ENCODE measurements at places on chromosomes 11 and 22.

- DNase-seq: no peak
- H3K4me3 ChIP-seq: no peak overlapping the region
- no peaks in the 10 kb centered on the region for H3K36me3 ChIP-seq
- peaks cover 20% of the 10 kb centered on the region for H3K4me1 ChIP-seq
Measured at GRCh38 chr11:581752-582151, 5.5 kb downstream of the PHRF1 start.

DNA sequence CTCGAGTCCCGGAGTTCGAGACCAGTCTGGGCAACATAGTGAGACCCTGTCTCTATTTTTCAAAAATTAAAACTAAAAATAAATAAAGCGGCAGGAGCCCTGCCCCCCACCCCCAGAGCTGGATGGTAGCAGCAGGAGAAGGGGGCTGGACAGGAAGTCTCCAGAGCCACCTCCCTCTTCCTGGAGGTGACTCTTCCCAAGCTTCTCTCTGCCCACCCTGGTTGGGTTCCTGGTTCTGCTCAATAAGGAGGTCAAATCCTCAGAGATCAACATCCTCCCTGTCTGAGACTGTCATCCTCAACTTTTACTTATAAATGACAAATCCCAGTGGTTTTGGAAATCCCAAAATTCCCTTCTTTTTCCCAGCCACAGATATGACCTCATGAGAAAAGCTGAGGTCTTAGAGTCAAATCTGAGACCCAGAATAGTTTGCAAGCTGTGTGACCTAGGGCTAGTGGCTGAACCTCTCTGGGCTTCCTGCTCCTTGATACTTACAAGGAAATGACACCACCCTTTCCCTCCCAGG lies 987 bp downstream of the C1QTNF6 start:
- H3K36me3 ChIP-seq: no peaks in the 10 kb centered on the region
- no peaks in the 10 kb centered on the region for H3K27me3 ChIP-seq
- peak overlapping the region; percentile 37 for H3K4me3 ChIP-seq
- peak overlapping the region; percentile 93 for H3K27ac ChIP-seq

- H3K27me3 ChIP-seq: no peaks in the 10 kb centered on the region
- H3K4me3 ChIP-seq: no peak overlapping the region
- DNase-seq: no peak
Measured at GRCh38 chr11:35466058-35466457, 46.7 kb upstream of the SLC1A2 start.

GRCh38 chr11:22561283-22561682 lies 64.3 kb downstream of the FANCF start:
- no peaks in the 10 kb centered on the region for H3K4me1 ChIP-seq
- no peaks in the 10 kb centered on the region for H3K27me3 ChIP-seq
- no peaks in the 10 kb centered on the region for H3K36me3 ChIP-seq
- DNase-seq: no peak

DNA sequence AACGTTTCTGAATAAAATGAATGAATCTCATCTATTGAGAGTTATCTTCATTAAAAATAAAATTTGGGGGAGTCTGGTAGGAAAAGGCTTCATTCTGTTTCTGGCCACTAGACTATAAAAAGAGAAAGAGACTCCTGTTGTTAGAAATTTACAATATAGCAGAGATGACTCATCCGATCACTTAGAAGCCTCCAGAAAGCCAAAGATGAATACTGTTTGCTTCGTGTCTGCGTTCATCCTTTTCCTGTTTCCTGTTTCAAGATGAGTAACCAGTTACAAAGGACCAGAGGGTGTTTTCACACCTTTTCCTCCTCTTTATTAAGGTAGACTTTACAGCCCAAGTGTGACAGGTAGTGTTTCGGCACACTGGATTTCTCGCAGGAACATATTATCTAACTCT lies 1120.7 kb downstream of the LRRC4C start:
- no peaks in the 10 kb centered on the region for H3K36me3 ChIP-seq
- H3K4me1 ChIP-seq: no peaks in the 10 kb centered on the region
- no peak overlapping the region for H3K27ac ChIP-seq
- H3K4me3 ChIP-seq: no peak overlapping the region
- no peaks in the 10 kb centered on the region for H3K27me3 ChIP-seq

- no peaks in the 10 kb centered on the region for H3K36me3 ChIP-seq
- H3K27me3 ChIP-seq: no peaks in the 10 kb centered on the region
- no peak overlapping the region for H3K27ac ChIP-seq
- no peak for DNase-seq
- no peak overlapping the region for H3K4me3 ChIP-seq
Measured at GRCh38 chr11:95429376-95429907, 198.4 kb upstream of the SESN3 start.

DNA sequence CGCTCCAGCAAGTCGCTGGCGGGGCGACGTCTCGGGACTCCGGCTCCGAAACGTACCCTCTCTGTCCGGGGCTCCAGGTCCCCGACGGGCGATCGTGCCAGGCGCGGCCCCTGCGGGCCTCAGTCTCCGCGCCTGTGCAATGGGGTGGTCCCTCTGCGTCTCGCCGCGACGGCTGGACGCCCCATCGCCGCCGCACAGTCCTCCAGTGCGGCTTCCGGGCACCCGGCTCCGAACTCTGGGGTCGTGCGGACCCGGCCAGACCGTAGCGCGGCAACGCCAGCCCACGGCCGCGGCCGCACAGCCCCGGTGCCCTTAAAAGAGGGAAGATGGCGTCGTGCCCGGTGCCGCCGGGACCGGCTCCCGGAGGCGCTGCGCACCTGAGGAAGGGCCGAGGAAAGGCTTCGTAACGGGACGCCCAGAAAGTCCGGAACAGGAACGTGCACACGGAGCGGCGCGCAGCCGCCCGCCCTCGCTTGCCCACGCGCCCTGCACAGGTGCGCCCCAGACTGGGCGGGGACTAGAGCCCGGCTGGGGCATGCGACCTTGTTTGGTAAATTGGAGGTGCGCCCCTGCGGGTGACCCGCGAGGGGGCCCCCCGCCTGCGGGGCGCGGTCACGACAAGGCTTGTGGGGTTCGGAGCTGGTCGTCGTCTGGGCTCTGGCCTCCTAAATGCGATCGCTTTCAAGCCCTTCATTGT lies 525 bp downstream of the BIK start:
- H3K4me1 ChIP-seq: no peaks in the 10 kb centered on the region
- no peaks in the 10 kb centered on the region for H3K36me3 ChIP-seq
- peak overlapping the region; percentile 28 for H3K4me3 ChIP-seq
- H3K27me3 ChIP-seq: peaks cover 14% of the 10 kb centered on the region

DNA sequence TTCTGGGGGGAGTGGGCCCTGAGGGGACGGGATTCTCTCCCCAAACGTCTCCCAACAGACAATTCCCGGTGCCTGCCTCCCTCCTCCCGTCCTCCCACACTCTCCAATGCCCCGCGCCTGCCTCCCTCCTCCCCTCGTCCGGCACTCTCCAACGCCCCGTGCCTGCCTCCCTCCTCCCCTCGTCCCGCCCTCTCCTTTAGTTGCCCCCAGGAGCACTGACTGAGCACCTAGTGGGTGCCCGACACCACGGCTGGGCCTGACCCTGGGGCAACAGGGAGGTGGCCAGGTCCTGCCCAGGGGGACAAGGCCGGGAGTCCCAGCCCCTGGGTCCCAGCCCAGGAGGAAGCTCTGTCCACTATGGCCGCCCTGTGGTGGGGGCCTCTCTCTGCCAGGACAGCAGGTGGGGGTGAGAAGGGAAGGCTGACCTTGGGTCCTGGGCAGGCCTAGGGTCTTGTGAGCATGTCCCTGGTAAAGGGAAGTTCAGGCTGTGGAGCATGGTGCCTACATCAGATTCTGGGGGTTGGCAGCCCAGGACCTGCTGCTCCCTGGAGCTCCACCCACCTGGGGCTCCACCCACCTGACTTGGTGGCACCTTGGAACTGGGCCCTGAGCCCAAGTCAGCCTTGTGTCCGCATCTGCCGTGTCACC lies 942.3 kb downstream of the BRD1 start:
- H3K4me3 ChIP-seq: no peak overlapping the region
- no peak overlapping the region for H3K27ac ChIP-seq
- H3K4me1 ChIP-seq: no peaks in the 10 kb centered on the region
- no peak for DNase-seq
- H3K36me3 ChIP-seq: no peaks in the 10 kb centered on the region

DNA sequence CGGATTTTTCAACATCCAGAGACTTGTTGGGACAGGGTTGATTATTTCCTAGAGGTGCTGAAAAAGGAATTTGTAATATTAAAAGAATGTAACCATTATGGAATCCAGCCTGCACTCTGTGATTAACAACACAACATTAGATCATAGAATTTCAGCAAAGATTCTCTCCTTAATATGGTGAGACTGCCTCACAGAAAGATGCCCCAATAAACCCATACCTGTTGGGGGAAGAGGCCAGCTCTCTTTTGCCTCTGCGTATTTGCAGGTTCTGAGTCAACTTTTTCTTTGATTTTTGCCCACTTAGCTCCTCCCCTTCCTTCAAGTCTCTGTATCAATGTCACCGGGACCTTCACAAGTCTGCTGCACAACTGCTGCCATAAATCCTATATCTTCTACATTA lies 12.4 kb upstream of the MTMR3 start:
- no peak for DNase-seq
- H3K27ac ChIP-seq: no peak overlapping the region
- H3K4me3 ChIP-seq: no peak overlapping the region
- no peaks in the 10 kb centered on the region for H3K36me3 ChIP-seq
- H3K27me3 ChIP-seq: no peaks in the 10 kb centered on the region

DNA sequence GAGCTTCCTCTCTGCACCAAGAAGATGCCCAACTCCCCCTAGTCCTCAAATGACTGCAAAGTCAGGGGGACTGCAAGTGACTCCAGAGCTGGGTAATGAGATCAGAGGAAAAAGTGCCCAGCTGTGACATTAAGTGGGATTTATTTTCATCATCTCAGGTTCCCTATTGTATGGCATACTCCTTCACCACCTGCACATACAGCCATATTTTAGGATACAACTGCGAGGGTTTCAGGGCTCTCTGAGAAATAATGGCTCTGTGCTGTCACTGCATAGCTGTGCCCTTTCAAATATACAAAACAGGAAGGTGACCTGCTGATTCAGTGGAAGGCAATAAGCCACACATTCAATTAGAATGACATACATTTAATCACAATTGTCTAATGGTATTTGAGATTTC lies 45.6 kb upstream of the PLET1 start:
- H3K27me3 ChIP-seq: no peaks in the 10 kb centered on the region
- no peaks in the 10 kb centered on the region for H3K36me3 ChIP-seq
- no peaks in the 10 kb centered on the region for H3K4me1 ChIP-seq
- no peak overlapping the region for H3K27ac ChIP-seq

DNA sequence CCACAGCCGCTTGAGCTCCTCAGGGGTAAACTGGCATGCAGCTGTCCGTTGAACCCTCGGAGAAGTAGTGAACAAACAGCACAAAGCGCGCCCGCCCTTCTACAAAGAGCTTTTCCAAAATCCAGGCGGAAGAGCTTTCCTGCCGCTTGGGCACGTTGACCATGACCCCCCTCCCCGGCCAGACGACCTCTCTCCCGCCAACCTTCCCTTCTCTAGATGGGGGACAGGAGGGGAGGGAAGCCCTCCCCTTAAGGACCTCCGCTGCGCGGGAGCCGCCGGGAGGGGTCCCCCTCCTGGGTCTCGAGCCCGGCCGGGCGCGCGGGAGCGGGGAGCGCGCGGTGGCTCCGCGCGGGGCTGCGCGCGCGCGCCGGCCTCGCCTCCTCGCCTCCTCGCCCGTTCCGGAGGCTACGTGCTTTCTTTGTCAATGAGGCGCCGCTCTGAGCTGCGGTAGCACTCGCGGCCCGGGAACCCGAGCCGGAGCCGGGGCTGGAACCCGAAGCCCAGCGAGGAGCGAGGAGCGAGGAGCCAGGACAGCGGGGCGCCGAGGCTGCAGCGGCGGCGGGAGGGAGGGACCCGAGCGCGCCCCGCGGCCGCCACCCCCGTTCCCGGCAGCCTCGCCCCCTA lies 118.6 kb downstream of the HIPK3 start:
- no peaks in the 10 kb centered on the region for H3K4me1 ChIP-seq

- H3K4me1 ChIP-seq: no peaks in the 10 kb centered on the region
- H3K27me3 ChIP-seq: no peaks in the 10 kb centered on the region
- H3K36me3 ChIP-seq: no peaks in the 10 kb centered on the region
- H3K27ac ChIP-seq: no peak overlapping the region
- H3K4me3 ChIP-seq: no peak overlapping the region
Measured at GRCh38 chr22:22450343-22450839, 58.2 kb downstream of the ZNF280B start.

GRCh38 chr11:93225662-93226061 lies 27.9 kb upstream of the SLC36A4 start:
- no peaks in the 10 kb centered on the region for H3K36me3 ChIP-seq
- H3K4me1 ChIP-seq: no peaks in the 10 kb centered on the region
- no peak overlapping the region for H3K4me3 ChIP-seq
- DNase-seq: no peak

GRCh38 chr22:19525116-19525660 lies 978 bp upstream of the CLDN5 start:
- peak overlapping the region; percentile 59 for H3K27ac ChIP-seq
- peaks cover 9% of the 10 kb centered on the region for H3K4me1 ChIP-seq
- no peaks in the 10 kb centered on the region for H3K27me3 ChIP-seq
- no peaks in the 10 kb centered on the region for H3K36me3 ChIP-seq
- no peak for DNase-seq

DNA sequence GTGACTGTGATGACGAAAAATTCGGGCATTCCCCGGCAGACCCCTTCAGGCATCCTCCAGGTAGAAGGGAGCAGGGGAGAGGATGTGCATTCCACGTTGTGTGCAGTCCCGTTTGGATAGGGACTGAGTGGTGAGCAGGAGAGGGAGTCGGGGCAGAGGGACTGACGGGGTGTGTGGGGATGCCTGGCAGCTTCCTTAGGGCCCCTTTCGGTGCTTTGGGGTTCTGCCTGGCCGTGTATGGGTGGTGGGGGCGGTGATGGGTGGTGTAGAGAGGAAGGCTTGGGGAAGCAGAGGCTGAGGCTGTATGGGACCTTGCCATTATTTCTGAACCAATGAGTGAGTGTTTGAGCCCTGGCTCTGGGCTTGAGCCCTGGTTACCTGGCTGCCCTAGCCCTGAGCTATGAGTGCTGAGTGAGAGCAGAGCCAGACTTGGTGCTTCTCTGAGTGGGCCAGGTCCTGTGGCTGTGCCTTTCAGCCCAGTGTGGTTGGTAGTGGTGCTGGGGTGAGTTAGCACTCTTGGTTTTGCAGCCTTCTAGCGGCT lies 914 bp downstream of the INPPL1 start:
- H3K27me3 ChIP-seq: no peaks in the 10 kb centered on the region
- peak overlapping the region; percentile 94 for H3K27ac ChIP-seq
- H3K4me3 ChIP-seq: peak overlapping the region; percentile 94
- peaks cover 15% of the 10 kb centered on the region for H3K4me1 ChIP-seq
- H3K36me3 ChIP-seq: no peaks in the 10 kb centered on the region
- DNase-seq: no peak

- DNase-seq: no peak
- no peaks in the 10 kb centered on the region for H3K27me3 ChIP-seq
- H3K36me3 ChIP-seq: no peaks in the 10 kb centered on the region
- no peak overlapping the region for H3K4me3 ChIP-seq
- H3K27ac ChIP-seq: peak overlapping the region; percentile 74
Measured at GRCh38 chr11:70364745-70365543, 33.4 kb upstream of the CTTN start.

DNA sequence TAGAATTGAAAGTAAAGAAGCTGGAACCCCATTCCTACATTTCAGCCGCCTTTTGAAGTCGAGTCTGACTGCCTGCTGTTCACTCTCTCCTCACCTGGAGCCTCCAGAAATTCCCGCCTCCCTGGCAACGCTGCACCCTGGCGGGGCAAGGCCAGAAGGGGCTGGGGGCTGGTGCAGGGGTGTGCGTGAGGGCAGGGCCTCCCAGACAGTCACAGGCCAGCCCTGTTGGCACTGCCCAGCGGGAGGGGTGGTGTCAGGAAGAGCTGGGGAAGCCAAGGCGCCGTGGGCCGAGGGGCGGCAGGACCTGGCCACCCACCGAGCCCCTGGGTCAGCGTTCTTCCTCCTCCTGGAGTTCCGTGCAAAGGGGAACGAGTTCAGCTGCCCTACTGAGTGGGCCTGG lies 123.2 kb downstream of the KCNQ1OT1 start:
- H3K4me3 ChIP-seq: no peak overlapping the region
- no peaks in the 10 kb centered on the region for H3K4me1 ChIP-seq
- no peaks in the 10 kb centered on the region for H3K36me3 ChIP-seq
- H3K27ac ChIP-seq: no peak overlapping the region

GRCh38 chr11:121198491-121198890 lies 94.1 kb upstream of the SC5D start:
- no peak for DNase-seq
- no peaks in the 10 kb centered on the region for H3K27me3 ChIP-seq
- H3K27ac ChIP-seq: no peak overlapping the region
- H3K4me3 ChIP-seq: no peak overlapping the region

Data from uterus (tissue), 4 donors.